CD4-positive, alpha-beta T cell treated with Interleukin-15 for 1 hour (primary cell): ENCODE measurements at places on chromosomes 2 and 18.

GRCh38 chr2:134785659-134786430, 52.6 kb upstream of the ACMSD start:
- DNase-seq: no peak

DNA sequence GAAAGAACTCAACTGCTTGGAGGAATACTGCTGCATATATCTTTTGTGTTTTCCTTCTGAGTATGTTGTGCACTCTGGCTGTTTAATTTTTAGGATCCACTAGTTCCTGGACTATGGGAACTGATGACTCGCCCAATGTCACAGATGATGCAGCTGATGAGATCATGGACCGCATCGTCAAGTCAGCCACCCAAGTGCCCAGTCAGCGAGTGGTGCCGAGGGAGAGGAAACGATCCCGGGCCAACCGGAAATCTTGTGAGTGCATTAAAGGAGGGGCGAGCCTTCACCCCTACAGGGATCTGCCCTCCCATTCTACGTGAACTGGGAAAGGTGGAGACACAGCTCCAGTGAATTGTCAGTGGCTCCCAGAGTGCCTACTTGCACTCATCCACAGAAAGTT, 59.6 kb downstream of the TPGS2 start:
- no peak for DNase-seq

- DNase-seq: no peak
Measured at GRCh38 chr2:128091726-128092080, 703 bp downstream of the UGGT1 start.

GRCh38 chr2:51619961-51620360, 588.0 kb upstream of the NRXN1 start:
- DNase-seq: no peak
